ENCODE measurements at places on chromosomes 5 and 9.
A peak's percentile ranks its signal among the peaks of the same experiment; 100 is the strongest.

DNA sequence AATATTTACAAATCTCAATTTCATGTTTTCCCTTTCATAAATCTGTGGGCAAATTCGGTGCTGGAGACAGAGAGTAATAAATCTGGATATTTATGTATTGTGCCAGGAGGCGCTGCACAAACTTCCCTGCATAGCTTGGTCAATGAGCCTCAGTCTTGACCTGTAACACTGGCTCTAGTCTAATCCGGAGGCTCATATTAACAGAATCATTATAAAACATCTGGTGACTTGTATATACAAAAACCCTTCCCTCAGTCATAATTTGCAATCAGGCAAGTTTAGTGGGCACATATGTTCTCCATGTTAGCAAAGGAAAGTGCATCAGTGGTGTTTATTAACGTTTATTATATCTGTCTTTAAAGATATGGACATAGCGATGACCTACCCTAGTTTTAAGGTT lies 104.0 kb upstream of the BNC2 start:
- no peak for DNase-seq

DNA sequence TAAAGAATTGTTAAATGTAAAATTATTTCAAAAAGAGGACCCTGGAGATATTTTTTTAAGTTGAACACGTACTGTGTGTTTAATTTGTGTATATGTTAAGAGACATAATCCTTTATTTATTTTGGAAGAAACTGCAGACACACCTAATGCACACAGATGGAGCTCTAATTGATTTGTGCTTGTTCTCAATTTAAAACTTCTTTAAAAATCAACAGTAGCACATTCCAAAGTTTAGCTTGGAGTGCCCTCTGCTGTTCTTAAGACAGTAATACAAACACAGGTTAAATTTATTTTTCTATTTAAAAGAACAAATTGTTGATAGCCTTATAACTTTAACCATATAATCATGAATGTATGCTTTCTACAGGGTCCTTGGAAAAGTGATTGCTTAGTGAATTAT lies 277.6 kb upstream of the ADAMTS16 start:
- DNase-seq, result peak; percentile 36

DNA sequence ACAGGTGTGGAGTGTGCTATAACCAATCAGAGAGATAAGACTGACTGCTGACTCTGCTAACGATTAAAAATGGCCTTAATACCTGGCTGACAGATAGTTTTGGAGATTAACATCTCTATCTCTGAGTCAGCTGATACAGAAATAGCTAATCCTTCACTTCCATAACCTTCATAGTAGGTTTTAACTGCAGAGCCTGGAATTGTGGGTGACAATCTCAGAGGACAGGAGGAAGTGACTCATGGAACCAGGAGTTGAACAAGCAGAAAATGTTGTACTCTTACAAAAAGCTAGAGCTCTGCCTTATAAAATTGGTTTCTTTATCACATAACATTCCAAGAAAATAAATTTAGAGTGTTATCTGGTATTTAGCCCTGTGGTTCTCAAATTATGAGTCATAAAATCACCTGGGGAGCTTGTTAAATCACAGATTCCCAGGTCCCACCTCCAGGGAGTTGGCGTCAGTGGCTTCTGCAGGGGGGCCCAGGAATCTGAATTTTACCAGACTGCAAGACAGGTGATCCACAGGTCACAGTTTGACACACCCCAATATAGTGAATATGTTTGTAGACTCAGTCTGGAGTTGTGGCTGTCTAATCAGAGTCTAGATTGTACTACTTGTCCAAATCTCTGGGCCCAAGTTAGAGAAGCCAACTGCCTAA lies 44.4 kb upstream of the AFAP1L1 start:
- DNase-seq, result peak; percentile 44

- no peak for DNase-seq
Observed at GRCh38 chr9:134935056-134935640, 17.4 kb upstream of the FCN1 start.

- DNase-seq, result no peak
Observed at GRCh38 chr9:110399983-110400382, 62.3 kb upstream of the TXNDC8 start.

- DNase-seq, result no peak
Observed at GRCh38 chr9:112015736-112016135, 119.1 kb downstream of the UGCG start.

- no peak for DNase-seq
Observed at GRCh38 chr9:136844761-136845464, 2.6 kb downstream of the AJM1 start.

DNA sequence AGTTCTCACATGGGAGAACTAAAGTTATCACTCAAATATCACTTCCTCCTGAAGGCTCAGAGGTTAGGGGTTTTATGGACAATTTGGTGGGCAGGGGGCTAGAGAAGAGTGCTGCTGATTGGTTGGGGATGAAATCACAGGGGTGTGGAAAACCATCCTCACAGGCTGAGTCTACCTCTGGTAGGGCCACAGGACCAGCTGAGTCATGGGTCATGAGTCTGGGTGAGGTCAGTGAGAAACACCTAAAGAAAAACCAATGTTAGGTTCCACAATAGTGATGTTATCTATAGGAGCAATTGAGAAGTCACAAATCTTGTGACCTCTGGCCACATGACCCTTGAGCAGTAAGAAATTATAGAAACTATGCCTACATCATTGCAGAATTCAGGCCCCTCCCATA lies 203.3 kb upstream of the TARS1 start:
- DNase-seq, result no peak

GRCh38 chr9:31582561-31582960 lies 801.9 kb upstream of the ACO1 start:
- no peak for DNase-seq

GRCh38 chr9:88680505-88681160 lies 145.7 kb downstream of the NXNL2 start:
- DNase-seq, result no peak
